ENCODE measurements at places on chromosomes 16 and 17.
A peak's percentile ranks its signal among the peaks of the same experiment; 100 is the strongest.

DNA sequence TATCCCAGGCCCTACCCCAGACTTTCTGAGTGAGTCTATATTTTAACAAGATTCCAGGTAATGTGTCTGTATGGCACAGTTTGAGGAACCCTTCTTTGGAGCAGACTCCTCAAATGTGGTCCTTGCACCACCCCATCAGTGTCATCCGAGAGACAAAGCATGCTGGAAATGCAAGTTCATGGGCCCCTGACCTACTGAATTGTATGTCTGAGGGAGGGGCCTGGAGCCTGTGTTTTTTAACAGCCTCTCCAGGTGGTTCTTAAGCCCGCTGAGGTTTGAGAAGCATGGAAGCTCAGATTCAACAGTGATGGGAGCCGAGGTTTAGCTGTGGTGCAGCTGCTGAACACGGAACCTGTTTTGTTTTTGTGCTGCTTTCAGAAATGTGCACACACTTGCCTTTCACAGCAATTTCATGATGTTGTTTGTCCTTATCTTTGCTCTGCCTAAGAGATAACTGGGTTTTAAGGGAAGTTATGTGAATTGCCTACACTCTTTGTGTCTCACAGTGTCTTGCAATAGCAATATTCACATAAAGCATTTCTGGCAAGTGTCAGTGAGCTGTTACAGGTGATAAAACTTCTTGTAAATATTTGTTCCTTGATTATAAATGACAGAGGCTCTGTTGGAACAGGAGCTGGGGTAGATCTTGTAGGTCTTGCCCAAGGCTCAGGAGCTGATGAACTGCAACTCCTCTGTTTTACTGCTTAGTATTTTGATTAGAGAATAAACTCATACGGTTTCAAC, 32.0 kb upstream of the IL34 start:
- no peak for DNase-seq

DNA sequence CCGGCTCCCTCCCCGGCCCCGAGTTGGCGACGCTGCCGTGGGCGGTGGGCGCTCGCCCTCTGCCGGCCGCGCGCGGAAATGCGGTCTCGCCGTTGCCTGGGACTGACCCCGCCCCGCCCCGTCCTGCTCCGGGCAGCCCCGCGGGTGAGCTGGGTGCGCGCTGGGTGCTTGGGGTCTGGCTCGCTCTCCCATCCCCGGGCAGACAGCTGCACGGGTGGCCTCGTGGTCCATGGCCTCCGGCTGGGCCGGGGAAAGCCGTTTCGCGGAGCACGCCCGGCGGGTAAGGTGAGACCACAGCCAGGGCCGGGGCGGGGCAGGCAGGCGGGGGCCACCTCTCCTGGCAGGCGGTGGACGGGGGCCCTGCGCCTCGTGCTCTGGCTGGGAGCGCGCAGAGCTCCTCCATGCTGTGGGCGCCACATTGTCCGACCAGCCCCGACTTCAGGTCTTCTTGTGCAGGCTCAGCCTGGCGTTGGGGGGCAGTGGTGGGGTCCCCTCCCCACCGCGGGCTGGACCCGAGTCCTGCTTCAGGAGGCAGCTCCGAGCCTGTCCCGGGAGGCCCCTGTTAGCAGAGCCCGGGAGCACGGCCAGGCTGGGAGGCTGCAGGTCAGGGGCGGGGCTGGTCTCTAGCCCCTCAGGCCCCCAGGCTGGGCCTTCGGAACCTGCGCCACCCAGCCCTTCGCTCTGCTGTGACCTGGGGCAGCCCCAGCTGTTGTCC, 7.0 kb upstream of the C1QTNF8 start:
- peak; percentile 68 for DNase-seq

- no peak for DNase-seq
Observed at GRCh38 chr16:82835487-82836155, 208.9 kb downstream of the CDH13 start.

DNA sequence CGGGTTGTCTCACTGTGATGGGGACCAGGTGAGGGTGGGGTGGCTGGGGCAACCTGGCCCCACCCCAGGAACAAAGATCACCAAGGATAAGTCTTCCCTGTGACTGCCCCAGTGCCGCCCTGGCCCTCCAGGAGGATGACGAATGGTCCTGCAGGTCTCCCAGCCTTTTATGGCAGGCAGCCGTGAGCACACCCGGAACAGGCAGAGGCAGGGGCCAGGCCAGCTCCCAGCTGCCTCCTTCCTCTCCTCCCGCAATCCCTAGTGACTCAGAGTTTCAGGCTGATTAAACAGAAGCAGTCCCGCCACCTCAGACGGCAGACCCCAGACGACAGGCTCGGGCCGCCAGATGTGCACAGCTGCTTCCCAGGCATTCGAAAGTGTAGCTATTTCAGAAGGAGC, 13.3 kb downstream of the JUP start:
- no peak for DNase-seq

DNA sequence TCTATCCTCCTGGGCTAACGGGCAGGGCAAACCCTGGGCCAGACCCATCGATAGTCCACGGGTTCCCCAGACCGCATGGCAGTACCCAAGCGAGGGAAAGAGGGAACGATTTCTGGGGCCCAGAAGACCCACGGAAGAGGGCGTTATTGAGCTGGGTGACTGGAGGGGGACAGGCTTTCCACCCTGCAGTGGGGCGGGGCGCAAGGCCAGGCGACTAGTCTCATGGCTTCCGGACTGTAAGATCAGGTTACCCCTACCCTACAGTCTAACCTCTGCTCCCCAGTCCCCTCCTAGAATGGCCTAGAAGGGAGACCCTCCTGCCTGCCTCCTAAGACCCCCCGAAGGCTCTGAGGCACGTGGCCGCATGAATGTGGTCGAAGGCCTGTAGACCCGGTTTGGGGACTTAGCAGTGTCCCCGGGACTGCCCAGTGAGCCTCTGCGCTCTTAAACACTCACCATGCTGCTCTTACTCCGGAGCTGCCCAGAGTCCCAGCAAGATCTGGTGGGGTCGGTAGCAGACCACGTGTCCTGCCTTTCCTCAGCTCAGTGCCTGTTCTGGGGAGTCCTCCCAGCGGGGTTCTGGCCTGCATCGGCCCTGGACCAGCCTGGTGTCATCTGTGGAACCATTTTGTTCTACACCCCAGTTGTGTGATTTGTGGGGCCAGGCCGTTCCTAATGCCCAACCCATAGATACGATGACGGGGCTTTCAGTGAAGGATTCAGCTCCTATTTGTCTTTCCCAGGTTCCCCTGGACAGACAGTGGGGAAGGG, 13.2 kb upstream of the AURKB start:
- DNase-seq, result peak; percentile 81

- no peak for DNase-seq
Observed at GRCh38 chr17:38598536-38598935, 7.2 kb downstream of the SRCIN1 start.

DNA sequence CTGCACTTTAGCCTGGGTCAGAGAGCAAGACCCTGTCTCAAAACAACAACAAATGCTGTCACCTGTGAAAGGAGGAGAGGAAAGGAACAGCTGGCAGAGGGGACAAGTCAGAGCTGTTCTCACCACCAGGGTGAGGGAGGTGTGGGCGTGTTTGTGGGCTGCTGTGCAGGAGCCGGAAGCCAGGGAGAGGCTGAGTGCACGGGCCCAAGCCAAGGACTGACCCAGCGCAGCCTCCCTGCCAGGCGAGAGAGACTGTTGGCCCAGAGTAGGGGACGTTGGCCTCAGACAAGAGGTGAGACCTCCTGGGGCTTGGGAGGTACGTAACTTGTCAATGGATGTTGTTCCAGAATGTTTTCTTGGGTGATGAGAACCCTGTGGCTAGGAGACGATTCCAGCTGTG, 10.7 kb downstream of the SPNS2 start:
- peak; percentile 85 for DNase-seq
